ENCODE measurements at places on chromosomes 2 and 18.
A peak's percentile ranks its signal among the peaks of the same experiment; 100 is the strongest.

- DNase-seq: no peak
Observed at GRCh38 chr2:233346376-233346775, 7.9 kb upstream of the DGKD start.

- DNase-seq: no peak
Observed at GRCh38 chr2:220356076-220356475, 728.6 kb downstream of the SLC4A3 start.

GRCh38 chr18:28178720-28179119, 1.8 kb upstream of the CDH2 start:
- no peak for DNase-seq

- no peak for DNase-seq
Observed at GRCh38 chr2:64858541-64859311, 130.5 kb upstream of the SLC1A4 start.

GRCh38 chr18:22643731-22644130, 226.0 kb upstream of the CTAGE1 start:
- no peak for DNase-seq

DNA sequence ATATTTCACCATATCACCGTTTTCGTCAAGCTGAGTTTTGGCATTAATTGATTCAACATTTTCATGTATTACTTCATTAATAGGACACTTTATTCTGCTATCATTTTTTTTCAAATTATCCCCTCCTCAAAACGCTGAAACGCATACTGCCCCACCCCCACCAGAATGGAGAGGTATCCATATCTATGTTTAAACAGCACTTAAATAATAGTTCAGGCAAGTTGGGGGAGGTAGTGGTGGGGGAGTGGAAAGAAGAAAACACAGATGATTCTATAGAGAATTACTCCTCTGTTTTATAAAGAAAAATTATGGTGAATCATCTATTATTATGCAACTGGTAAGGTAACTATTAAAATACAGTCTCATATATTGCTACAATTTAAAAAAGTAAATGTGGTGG, 314.4 kb upstream of the ZEB2 start:
- no peak for DNase-seq

DNA sequence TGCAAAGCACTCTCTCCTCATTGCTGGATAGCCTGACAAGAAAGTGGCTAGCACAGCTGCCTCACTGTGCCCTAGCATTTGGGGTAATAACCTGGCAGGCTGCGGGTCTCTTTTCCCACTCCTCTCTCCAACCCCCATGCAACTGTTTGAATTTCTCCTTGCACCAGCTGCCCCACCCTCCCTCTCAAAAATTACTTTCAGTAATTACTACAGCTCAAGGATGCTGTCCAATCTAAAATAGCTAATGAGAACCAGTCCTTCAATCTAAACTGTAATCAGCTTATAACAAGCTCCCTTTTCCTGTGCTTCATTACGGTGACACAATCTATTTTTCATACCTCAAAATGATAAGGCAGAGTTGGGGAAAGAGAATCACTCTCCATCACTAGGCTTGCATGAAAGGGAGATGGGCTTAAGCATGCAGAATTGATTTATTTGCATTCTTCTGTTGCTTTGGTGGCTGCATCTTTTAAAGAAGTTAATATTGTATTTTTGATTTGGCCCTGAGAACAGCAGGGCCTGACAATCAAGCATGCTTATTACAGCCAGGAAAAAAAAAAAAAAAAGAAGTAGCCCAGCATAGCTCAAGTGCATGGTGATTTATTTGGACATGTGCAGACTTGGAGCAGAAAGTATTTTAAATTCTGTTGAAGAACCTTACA, 881.8 kb downstream of the SLC4A3 start:
- no peak for DNase-seq

DNA sequence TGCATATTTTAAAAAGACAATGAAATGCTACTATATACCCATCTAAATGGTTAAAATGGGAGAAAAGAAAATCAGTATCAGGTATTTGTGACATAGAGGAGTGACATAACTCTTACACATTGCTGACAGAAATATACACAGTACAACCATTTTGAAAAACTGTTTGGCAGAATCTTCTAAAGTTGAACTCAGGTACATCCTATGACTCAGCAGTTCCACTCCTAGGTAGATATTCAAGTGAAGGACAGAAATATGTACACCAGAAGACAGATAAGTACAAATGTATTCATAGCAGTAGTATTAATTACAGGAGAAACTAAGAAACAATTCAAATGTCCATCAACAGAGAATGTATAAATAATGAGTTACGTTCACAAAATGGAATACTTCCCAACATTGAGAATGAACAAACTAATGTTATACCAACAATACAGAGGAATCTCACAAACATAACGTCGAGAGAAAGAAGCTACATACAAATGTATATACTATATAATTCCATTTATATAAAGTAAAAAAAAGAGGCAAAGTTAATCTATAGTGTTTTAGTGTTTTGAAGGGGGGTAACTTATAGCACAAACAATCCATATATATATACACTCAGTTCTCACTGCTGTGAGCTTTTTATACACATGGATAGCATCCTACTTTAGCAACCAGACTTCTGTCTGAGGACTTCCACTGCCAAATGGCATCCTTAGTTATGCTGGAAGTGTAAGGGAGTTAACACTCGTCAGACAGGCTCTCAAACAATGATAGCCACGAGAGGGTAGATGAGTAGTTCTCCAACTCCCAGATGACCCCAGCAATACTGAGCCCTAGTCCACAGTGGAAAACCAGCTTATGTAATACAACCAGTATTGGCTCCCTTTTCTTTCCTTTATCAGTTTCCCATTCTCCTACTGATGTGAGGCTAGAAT, 172.5 kb downstream of the NBAS start:
- no peak for DNase-seq

DNA sequence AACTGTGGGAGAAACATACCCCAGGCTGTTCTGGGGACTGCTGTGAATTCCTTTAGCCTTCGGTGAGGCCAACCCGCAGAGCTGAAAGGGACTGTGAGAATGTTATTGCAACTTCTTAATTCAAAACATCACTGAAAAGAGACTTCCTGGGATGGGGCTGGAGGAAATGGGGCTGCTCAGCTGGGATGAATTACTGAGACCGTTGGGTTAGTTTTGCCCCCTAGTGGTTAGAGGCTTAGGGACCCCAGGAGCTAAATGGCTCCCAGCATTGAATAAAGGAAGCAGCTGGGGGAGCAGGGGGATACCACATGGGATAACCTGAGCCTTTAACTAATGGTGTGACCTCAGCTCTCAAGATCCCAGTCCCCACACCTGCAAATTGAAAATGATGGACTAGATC, 941.1 kb upstream of the FANCL start:
- no peak for DNase-seq

DNA sequence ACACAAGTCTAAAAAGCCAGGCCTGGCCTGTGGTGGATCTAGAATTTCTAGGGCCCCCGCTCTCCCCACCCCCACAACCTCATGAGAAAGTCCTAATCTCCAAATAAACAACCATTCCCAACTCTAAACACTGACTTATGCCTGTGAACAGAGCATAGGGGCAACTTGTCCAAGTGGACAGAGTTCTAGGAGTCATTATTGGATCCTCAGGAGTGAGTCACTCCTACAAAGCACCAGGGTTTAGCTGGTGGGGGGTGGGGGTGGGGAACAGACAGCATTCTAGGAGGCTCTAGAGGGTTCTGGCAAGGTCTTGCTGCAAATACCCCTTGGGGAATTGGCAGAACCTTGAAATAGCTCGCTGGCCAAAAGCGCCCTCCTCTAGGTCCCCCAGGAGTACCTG, 83.3 kb downstream of the ZCCHC2 start:
- DNase-seq: no peak

DNA sequence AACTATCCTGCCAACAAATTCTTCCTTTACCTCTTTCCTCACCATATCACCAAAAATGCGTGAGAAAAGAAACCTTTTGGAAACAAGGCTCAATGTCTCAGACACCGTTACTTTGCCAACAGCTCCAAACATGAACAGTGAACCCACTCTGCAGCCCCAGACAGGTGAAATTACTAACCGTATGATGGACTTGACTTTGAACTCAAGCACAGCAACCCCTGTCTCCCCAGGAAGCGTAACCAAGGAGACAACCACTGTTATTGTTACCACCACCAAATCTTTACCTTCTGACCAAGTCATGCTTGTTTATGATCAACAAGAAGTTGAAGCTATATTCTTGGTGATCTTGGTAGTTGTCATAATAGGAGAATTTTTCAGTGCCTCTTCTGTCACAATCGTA, 28.4 kb downstream of the MFSD6 start:
- no peak for DNase-seq

DNA sequence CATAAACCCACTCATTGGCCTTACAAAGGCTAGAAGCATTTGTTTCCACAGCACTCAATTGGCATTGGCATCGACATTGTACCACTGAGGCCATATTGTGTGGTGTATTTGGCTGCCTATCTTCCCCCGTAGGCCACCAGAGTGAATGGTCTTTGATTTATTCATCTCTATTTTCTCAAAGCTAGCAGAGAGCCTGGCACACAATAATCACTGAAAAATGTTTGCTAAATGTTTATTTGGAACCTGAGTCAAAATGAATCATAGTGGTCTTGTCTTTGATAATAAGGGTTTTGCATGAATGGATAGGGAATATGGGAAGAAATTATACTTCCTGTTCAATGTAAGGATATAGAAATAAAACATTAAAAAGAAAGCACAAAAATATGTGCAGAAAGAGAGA, 107.3 kb upstream of the SLC8A1 start:
- DNase-seq: no peak

- DNase-seq: no peak
Observed at GRCh38 chr2:181754105-181754504, 73.8 kb upstream of the NEUROD1 start.

DNA sequence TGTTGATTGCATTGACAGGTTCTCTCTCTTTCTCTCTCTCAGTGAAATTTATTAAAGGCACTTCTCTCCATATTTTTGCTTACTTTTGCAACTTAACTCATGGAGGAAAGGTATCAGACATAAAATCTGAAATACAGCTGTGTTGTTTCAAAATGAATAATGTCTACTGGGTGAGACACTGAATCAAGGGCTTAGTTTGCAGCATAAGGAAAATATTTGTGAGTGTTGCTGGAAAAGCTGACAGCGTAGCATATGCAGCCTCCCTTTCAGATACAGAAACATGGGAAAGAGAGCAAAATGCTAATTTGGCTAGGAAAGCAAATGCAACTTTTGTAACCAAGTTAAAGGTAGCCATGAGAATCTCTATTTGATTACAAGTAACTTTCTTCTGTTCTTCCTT, 81.5 kb upstream of the COL3A1 start:
- no peak for DNase-seq

GRCh38 chr2:119338826-119339561, 27.6 kb downstream of the C2orf76 start:
- DNase-seq: peak; percentile 70

- no peak for DNase-seq
Observed at GRCh38 chr2:141133883-141134282, 996.9 kb downstream of the LRP1B start.

DNA sequence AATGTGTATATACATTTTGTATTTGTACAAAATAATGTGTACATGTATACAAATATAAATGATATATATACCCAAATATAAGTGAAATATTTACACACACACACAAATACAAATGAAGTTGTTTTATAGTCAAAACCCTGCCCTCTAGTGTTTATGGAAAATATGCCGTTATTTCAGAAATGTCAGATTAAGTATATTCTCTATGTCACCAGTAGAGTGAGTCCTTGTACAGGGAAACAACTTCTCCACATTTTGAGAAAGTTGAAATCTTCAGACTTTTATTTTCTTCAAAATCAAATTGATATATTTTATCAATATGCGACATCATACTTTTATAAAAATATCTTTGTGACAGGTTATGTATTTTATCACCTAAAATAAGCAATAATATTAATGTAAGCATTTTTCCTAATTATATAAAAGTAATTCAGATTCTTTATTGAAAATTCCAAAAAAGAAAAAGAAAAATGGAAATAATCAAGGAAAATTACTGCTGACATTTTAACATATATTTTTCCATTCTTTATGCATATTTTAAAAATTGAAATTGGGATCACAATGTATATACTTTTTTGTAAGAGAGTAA, 22.4 kb downstream of the ARL6IP6 start:
- no peak for DNase-seq

GRCh38 chr2:173151671-173152401, 76.2 kb downstream of the MAP3K20 start:
- DNase-seq: peak; percentile 21

GRCh38 chr2:147855316-147855715, 10.5 kb downstream of the ACVR2A start:
- no peak for DNase-seq

DNA sequence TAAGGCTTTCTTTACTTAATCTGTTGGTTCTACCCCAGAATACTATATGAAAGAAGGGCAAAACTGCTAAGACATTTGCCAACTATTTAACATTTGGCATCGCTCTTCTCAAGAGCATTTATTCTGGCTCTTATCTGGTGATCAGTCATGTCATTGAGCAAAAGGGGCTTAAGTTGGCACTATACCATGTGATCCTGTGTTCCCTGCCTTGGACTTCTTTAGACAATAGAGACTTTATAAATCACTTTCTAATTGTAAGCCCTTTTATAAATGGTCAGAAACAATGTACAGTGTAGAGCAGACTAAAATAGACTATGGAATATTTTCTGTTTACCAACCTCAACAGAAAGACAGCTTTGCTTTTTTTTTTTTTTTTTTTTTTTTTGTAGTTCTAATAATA, 52.1 kb downstream of the GTF3C3 start:
- no peak for DNase-seq

DNA sequence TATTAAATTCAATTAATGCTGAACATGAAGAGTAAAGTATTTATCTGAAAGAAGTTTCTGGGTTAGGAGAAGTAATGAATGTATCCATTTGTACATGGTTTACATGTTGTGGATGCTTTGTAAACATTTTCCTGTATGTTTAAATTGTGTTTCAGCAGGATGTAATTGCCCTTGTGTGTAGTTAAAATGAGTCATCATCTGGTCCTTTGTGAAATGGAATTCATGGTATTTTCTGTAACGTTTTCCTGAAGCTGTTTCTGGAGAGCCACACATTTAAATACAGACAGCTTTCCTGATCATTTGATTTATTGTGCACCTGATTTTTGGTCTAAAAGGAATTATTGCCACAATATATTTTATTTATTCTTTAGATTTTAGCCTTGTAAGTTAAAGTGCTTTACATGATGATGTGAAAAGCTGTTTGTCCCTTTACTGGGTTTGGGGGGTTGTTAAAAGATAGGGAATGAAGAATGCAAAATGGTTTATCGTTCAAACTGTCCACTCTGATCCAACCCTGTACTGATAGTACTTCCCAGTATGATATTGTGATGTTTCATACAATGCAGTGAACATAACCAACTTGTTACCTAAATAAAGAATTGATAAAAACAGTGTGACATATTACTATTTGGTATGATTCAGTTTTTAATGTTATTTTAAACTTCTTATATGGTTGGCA, 41.7 kb upstream of the SLC3A1 start:
- DNase-seq: no peak

All from CD8-positive, alpha-beta T cell (primary cell).